ENCODE measurements at places on chromosomes 5 and 9. TPM values are rescaled to one million over a fixed set of nuclear protein-coding genes. Genes with fewer than 3 reads are reported as not detected.

The SEMA6A gene
- total RNA-seq, result not detected

The CDC20B gene
- not detected for total RNA-seq

The CNTNAP3B gene
- not detected for total RNA-seq

The ARHGEF39 gene
- 19.9 TPM for total RNA-seq

The PSMB7 gene
- 155 TPM for total RNA-seq

The POU5F2 gene
- 0.45 TPM for total RNA-seq

The DBH gene
- total RNA-seq, result not detected

The GABRA6 gene
- total RNA-seq, result not detected

The CCIN gene
- not detected for total RNA-seq

The TYRP1 gene
- total RNA-seq, result not detected

The SELENOP gene
- not detected for total RNA-seq

The INSYN2B gene
- not detected for total RNA-seq

The TAF11L9 gene
- total RNA-seq, result not detected

The FGD3 gene
- total RNA-seq, result 41.6 TPM

The OMD gene
- total RNA-seq, result not detected

The PCDHGB7 gene
- total RNA-seq, result not detected

The DOCK2 gene
- 180 TPM for total RNA-seq

The NEUROG1 gene
- not detected for total RNA-seq

The MIER3 gene
- 12.8 TPM for total RNA-seq

The GAS1 gene
- total RNA-seq, result not detected

The MEIKIN gene
- not detected for total RNA-seq

The CCDC192 gene
- total RNA-seq, result not detected

The RASA1 gene
- 19.3 TPM for total RNA-seq

The EIF4E1B gene
- not detected for total RNA-seq

The ACTBL2 gene
- total RNA-seq, result not detected

The RBM18 gene
- total RNA-seq, result 24.3 TPM

The IFNB1 gene
- total RNA-seq, result 1.1 TPM

The NUTM2F gene
- total RNA-seq, result not detected

The AQP3 gene
- 1.2 TPM for total RNA-seq

The SLC25A46 gene
- 35.2 TPM for total RNA-seq

The FAM153A gene
- total RNA-seq, result 65.4 TPM

The SH2D3C gene
- total RNA-seq, result 29.9 TPM

The APBA1 gene
- not detected for total RNA-seq

The CARTPT gene
- not detected for total RNA-seq

The TCF7 gene
- 50.3 TPM for total RNA-seq

The KCNN2 gene
- not detected for total RNA-seq

The PCDHGC4 gene
- total RNA-seq, result not detected

The CRB2 gene
- total RNA-seq, result 0.09 TPM

The AUH gene
- 30.8 TPM for total RNA-seq

The CSF1R gene
- total RNA-seq, result not detected

The RPL12 gene
- 2,364 TPM for total RNA-seq

The SEPTIN8 gene
- 25.2 TPM for total RNA-seq

The CAAP1 gene
- 19.0 TPM for total RNA-seq

The STK32A gene
- total RNA-seq, result not detected

The AMBP gene
- not detected for total RNA-seq

The OXCT1 gene
- total RNA-seq, result 70.5 TPM

The ADRA1B gene
- total RNA-seq, result not detected

The PHF24 gene
- total RNA-seq, result not detected

The SLC34A3 gene
- total RNA-seq, result not detected

The ROR2 gene
- not detected for total RNA-seq

The SLC31A2 gene
- total RNA-seq, result 1.6 TPM

The ZDHHC11 gene
- 4.6 TPM for total RNA-seq

The SPEF2 gene
- 8.4 TPM for total RNA-seq

The NTRK2 gene
- 0.09 TPM for total RNA-seq

The SLC45A2 gene
- total RNA-seq, result not detected

The CBY3 gene
- 1.2 TPM for total RNA-seq

The CATSPER3 gene
- total RNA-seq, result 0.32 TPM

The PLCXD3 gene
- total RNA-seq, result not detected
